ENCODE measurements at places on chromosomes 12 and 14.
A peak's percentile ranks its signal among the peaks of the same experiment; 100 is the strongest.

DNA sequence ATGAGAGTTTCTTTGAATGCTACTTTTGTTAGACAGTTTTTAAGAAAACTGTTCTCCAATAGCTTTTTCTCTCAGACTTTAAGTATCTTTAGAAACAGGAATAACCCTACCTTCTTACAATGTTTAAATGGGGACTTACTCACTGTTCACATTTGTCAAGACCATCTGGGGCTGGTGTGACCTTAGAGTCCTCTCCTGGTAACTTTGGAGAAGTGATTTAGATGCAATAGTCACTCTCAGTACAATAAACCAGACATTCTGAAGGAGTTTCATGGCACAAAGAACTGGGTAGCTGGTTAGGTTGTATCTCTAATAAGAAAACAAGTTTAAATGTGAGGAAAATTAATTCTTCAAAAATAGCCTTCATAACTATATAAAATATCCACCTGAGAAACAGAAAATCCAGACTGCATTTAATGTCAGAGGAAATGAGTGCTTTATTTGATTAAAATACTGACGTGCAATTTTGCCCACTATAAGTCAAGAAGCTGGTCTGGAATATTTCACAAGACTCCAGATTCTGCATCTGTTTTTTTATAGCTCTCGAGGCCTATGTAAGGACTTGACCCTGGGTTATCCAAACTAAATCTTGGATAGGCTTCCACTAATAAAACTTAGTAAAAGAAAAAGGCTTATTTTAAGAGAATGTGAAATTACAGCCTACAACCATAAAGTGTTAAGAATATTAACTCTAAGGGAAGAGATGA, 108.7 kb downstream of the PTGER2 start:
- DNase-seq = no peak

DNA sequence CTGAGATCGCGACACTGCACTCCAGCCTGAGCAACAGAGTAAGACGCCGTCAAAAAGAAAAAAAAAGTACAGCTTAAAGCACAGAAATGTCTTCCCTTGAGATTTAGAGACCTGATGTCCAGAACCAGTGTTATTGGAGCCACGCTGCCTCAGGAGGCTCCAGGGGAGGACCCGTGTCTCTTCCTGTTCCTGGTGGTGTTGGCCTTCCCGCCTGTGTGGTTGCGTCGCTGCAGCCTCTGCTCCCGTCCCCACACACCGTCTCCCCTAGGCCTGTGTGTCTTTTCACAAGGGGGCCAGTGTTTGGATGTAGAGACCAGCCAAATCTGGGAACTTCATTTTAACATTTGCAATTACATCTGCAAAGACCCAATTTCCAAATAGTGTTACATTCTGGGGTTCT, 8.6 kb upstream of the FBRSL1 start:
- DNase-seq = no peak

- DNase-seq = peak; percentile 71
Measured at GRCh38 chr14:76947078-76947837, 81.2 kb downstream of the IRF2BPL start.

DNA sequence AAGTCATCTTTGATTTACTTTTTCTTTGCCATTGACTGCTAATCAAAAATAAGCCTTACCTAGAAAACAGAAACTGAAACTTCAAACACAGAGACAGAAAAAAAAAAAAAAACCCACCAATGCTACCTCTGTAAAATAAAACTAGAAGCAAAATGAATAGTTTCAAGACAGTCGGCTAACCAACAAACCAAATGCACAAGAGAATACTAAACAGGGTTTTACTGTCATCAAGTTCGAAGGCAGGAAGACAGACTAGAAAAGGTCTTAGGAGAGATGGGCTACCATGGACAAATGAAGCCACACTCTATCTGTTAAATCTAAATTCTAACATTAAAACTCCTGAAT, 59.5 kb downstream of the SEL1L start:
- DNase-seq = no peak

GRCh38 chr14:60420050-60420449, 65.8 kb downstream of the C14orf39 start:
- DNase-seq = no peak

GRCh38 chr14:82779301-82779700, 1245.6 kb upstream of the SEL1L start:
- no peak for DNase-seq

DNA sequence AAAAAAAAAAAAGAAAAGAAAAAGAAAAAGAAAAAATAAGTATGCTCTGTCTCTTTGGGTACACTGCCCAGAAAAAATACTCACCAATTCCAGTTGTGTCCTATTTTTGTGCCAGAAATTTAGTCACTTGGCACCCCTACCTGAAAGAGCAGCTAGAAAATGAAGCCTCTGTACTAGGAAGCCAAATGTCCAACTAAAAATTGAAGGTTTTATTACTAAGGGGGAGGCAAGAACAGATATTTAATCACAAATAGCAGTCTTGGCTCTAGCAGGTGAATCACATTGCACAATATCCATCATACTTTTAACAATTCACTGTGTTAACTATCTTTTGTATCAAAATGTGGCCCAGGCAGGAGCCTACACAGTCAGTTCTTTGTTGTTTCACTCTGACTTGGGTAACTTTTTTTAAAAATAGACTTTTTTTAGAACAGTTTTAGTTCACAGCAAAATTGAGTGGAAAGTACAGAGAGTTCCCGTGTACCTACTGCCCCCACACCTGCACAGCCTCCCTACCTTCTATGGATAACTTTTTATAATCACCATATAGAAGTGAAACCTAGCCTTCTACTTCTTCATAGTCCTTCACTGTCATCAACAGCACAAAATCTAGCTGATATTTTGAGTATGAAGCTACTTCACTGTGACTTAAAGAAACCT, 87.1 kb upstream of the ATF7IP start:
- DNase-seq = no peak

GRCh38 chr12:25623816-25624215, 70.7 kb upstream of the LMNTD1 start:
- no peak for DNase-seq

DNA sequence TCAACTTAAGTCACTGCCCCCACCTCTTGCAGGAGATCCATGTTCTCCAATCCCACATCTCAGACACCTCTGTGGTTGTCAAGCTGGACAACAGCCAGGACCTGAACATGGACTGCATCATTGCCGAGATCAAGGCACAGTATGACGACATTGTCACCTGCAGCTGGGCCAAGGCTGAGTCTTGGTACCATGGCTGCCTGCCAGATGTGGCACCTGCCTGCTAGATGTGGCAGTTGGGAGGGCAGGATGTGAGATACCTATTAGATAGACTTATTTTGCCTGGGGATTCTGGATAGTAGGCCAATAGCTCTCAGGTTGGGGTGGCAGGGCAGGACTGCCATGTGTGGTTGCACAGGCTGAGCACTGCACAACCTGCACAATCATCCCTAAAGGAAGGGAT, 7.9 kb upstream of the KRT86 start:
- DNase-seq = no peak

DNA sequence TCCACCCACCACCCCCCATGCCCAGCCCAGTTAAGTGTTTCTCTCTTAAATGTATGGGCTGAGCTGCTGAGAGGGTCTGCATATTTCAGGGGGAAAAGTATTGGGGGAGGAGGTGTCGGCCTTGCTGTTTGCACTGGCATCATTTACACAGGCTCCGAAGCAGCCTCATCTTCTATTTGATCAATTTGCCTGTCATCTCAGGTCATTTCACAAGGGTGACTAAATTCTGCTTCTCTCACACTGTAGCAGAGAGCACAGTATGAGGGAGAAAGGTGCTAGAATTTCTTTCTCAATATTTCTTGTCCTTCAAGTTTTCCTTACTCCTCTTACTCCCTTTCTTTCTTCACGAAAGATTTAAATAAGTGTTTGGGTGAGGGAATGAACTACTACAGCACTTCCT, 135.9 kb downstream of the AACS start:
- DNase-seq = no peak

DNA sequence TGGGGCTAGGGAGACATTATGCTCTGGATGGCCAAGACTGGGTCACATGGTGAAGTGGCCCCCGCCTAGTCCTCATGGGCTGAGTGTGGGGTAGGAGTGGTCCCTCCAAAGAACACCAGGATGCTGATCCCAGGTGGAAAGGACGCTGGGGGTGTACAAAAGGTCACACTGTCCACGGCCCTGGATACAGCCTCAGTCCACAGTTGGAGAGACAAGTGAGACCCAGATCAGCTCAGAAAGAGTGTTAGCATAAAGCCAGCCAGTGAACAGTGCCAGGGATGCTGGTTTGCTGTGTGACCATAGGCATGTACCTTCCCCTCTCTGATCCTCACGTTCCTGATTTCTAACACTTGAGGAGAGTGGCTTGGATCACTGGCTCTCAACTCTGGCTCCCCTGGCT, 13.4 kb upstream of the OAS2 start:
- DNase-seq = no peak

- no peak for DNase-seq
Measured at GRCh38 chr12:124663206-124663605, 95.8 kb upstream of the NCOR2 start.

GRCh38 chr14:90599339-90599738, 202.5 kb downstream of the CALM1 start:
- DNase-seq = no peak

GRCh38 chr12:1318327-1319031, 275.9 kb downstream of the FBXL14 start:
- DNase-seq = peak; percentile 51

DNA sequence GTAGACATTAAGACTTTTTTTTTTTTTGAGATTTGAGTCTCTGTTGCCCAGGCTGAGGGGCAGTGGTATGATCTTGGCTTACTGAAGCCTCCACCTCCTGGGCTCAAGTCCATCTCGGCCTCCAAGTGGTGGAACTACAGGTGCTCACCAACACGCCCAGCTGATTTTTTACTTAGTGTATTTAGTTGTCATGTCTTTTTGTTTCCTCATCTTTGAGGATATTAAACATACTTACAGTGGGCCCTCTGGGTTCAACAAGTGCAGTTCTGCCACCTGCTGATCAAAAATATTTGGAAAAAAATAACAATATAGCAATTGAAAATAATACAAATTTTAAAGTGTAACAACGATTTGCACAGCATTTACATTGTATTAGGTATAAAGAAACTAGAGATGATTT, 4.4 kb upstream of the B4GALNT1 start:
- DNase-seq = no peak
